ENCODE measurements at places on chromosomes 16 and 17. TPM values are rescaled to one million over a fixed set of nuclear protein-coding genes. Genes with fewer than 3 reads are reported as not detected.

Gene C17orf78
- not detected for total RNA-seq

Gene HOXB1
- total RNA-seq: not detected

Gene ATP1B2
- not detected for total RNA-seq

Gene MEIOC
- total RNA-seq: 0.19 TPM

Gene CCL2
- total RNA-seq: not detected
